ENCODE measurements at places on chromosomes 3 and 15.

- DNase-seq: peak; percentile 83
Observed at GRCh38 chr3:42118762-42119361, 27.7 kb downstream of the TRAK1 start.

DNA sequence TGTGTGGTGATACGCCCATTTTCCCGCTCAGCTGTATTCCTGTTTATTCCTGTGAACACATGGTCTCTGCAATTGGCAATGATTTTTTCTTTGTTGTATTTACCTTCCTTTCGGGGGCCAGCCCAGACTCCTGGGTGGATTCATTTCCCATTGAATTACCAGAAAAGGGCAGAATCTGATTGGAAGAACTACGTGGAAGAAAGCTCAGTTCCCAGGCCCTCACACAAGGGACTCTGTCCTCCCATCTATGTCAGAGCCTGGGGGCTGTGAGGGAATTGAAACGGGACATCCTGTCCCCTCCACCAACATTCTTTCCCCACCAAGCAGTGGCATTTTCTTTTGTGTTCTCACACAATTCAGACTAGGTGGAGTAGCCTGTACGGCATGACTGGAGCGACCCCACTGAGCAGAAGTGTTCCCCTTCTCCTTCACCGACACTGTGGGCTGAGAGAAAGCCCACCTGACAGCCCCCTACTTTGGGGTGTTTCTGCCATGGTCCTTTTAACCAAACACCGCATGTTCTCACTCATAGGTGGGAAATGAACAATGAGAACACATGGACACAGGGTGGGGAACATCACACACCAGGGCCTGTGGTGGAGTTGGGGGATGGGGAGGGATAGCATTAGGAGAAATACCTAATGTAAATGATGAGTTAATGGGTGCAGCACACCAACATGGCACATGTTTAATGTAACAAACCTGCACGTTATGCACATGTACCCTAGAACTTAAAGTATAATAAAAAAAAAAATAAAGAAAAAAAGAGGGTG, 32.1 kb upstream of the RFTN1 start:
- DNase-seq: no peak

DNA sequence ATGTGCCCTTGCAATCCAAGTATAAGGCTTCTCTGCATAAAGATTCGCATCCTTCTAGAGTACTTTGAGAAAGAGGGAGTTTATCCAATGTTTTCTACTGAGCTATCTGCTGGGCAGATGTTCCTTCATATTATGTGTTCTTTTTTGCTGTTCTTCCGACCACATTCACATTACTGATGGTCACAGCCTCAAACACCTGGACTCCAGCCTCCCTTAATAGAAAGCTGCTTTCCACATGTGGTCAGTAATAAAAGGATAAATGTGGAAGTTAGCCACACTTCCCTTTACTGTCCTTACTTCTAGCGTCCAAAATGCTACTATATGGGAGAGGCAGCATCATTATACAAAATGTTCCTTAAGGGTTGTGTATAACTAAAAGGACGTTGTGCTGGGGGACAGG, 116.9 kb downstream of the CD47 start:
- DNase-seq: no peak

DNA sequence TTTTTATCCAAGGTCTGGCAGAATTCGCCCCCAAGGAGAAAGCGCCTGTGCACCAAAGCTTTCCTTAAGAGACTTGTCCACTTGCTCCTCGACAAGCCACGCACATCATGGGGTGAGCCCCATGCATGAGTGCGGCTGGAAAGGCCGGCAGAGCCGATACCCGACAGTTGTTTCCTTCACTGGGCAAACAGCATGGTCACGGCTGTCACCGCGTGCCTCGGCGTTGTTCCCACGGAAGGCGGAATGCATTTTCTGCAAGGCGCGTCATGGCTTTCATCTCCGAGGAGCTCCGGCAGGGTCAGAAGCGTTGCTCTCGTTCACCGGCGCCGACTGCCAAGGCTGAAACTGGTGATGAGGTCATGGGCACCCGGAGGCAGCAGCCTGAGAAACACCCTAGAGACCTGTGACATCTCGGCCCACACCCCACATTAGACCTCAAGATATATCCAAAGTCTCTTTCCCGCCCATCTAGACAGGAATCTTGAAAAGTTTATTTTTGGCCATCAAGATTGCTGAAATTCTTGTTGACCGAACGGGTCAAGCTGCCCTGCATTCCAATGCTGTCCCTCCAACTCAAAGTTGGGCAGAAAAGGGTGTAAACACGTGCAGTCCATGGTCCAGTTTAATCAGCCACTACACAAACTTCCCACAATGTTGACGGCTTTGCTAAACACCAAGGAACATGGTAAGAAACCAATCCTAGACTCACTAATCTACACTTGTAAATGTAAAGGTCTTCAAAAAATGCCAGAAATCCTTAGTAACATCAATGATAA, 604 bp upstream of the TJP1 start:
- DNase-seq: no peak

GRCh38 chr3:31096661-31097395, 202.4 kb upstream of the GADL1 start:
- no peak for DNase-seq

DNA sequence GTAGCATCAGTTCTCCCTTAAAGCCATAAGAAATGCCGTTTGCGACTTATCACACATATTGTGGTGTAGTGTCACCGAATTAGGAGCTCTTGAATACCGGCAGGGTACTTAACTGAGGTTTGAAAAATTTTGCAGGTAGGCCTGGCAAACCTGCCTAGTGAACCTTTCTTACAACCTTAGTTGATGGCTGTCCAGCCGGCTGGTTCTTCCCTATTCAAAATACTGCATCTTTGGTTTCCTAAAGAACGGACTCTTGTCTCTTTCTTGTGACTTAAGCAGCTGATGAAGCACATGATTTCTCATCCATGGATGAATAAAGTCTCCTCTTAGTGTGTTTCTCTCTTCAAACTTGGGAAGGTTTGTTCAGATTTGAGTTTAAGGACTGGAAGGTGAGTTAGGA, 1.5 kb downstream of the RAB7A start:
- DNase-seq: no peak

- DNase-seq: peak; percentile 32
Observed at GRCh38 chr15:69750253-69750652, 297.6 kb downstream of the RPLP1 start.

DNA sequence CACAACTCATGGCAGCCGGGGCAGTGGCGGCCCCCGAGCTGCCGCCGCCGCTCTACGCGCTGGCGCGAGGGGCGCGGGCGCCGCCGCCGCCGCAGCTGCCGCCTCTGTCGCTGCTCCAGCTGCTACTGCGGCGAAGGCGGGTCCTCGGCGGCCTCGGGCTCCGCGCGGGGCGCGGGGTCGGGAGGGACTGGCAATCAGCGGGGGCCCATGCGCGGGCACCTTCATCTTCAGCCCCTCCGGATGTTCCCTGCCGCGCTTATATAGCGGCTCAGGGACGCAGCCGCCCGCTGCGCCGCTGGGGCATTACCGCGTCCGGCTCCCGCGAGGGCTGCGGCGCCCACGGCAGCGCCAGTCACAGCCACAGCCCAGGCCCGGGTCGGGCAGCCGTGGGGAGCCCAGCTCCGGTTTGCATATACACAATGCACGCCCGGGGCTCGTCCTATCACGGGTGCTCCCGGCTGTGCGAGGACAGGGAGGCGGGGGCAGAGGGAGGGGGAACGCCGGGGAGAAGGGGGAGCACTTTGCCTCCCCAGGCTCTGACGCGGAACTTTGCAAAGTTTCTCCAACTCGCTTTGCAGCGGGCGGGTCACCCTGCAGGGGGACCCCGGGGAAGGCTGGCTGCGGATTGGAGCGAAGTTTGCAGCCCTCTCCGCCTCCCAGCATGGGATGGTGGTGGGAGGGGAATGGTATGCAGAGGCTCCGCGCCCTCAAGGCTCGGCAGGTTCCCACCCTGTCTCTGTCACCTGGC, at the start of gene VGLL3:
Gene VGLL3, minus strand, starts transcription at position 416 of the 748 bp plus-strand sequence. Its CDS starts 406 bp downstream, at position 10.
- DNase-seq: no peak

GRCh38 chr15:45869034-45869668, 234.3 kb downstream of the SQOR start:
- DNase-seq: no peak

GRCh38 chr3:164952966-164953365, 125.3 kb downstream of the SI start:
- no peak for DNase-seq

GRCh38 chr3:187836823-187837770, 91.8 kb upstream of the BCL6 start:
- DNase-seq: no peak

GRCh38 chr3:114827495-114827894, 319.6 kb downstream of the ZBTB20 start:
- peak; percentile 82 for DNase-seq

GRCh38 chr15:61753018-61753710, 307.1 kb downstream of the VPS13C start:
- DNase-seq: no peak

DNA sequence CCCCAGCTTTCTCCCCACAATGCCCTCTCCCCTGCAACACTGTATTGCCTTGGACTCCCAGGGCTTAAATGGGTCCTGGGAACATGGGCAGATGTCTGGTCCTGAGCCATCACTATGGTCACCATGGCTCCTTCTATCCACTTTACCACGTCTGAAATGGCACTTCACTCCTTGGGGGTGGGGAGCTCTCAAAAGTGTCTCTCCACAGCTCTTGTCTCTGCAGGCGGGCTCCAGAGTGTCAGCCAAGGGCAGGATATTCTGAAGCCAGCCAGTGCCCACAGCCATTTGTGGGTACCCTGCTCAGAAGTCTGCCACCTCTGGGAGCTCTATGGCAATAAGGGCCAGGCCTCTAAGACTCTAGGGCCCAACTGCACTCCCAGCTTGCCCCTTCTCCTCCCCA, 163.9 kb downstream of the PPM1L start:
- DNase-seq: no peak

- DNase-seq: no peak
Observed at GRCh38 chr3:4514916-4515315, 21.8 kb downstream of the ITPR1 start.

- DNase-seq: no peak
Observed at GRCh38 chr15:63243101-63243500, 34.3 kb upstream of the APH1B start.

GRCh38 chr15:98286831-98287230, 326.3 kb downstream of the ARRDC4 start:
- no peak for DNase-seq

All from Karpas-422 (cell line).